ENCODE measurements at places on chromosomes 2 and 18. TPM values are rescaled to one million over a fixed set of nuclear protein-coding genes. Genes with fewer than 3 reads are reported as not detected.

DNA sequence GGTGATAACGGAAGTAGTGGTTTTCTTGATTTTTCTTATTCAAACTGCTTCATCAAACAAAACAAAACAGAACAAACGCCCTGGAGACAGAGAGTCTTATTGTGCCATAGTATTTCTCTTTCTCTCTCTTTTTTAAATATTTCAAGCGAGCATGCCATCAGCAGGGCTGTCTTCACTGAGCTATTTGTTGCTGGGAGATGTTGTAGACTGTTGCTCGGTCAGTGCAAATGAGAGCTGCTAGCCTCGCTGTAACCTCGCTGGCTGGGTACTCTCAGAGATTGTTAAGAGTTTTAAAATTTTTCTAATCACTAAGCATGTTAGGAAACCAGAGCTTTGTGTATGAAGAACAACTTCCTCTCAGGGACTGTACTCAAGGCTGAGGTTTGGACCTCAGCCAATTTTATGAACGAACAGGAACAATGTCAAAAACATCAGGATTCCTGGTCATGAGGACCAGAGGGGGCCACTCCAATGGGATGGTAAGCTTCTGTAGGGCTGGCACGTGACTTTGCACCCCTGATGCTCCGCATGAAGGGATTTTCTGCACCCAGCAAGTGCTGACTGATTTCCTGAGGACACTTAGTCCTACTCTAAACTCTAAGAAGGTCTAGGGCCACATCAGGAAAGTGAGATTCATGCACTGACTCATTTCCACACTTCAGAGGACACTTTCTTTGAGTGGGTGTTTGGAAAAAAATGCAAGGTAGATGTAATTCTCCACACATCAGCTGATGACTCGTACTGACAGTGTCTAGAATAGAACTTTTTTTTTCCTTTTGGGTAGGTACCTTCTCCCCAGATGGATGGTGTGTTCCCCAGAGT is 59.8 kb upstream of the IL1R1 start:
- H3K36me3 ChIP-seq, result no peaks in the 10 kb centered on the region
- H3K27me3 ChIP-seq, result no peaks in the 10 kb centered on the region
- no peak overlapping the region for H3K27ac ChIP-seq
- DNase-seq, result no peak
- no peak overlapping the region for H3K4me3 ChIP-seq
- no peaks in the 10 kb centered on the region for H3K4me1 ChIP-seq

DNA sequence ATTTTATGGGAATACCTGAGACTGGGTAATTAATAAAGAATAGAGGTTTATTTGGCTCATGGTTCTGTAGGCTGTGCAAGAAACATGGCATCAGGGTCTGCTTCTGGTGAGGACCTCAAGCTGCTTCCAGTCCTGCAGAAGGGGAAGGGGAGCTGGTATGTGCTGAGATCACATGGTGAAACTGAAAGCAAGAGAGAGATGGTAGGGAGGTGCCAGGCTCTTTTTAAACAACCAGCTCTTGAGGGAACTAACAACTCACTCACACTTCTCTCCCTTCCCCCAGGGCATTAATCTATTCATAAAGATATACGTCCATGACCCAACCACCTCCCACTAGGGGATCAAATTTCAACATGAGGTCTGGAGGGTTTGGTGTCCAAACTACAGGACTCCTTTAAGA is 40.1 kb downstream of the AGPS start:
- H3K27ac ChIP-seq, result no peak overlapping the region
- no peak for DNase-seq
- H3K4me1 ChIP-seq, result no peaks in the 10 kb centered on the region

DNA sequence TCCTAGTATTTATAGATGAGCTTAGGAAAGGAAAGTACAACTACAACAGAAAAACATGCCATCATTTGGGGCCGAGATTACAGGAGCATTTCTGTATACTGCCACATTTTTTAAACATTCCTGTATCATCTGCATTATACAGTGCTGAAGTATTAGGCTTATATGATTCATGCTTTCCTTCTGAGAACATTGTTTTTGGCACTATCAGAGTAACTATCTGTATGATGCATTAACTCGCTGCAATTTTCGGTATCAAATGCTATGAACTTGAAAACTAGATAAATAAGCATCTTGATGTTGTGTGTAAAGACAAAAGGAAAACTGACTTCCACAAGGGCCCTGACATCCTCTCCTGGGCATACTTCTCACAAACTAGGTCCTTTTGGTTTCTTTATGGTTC is 102.0 kb downstream of the RIT2 start:
- no peaks in the 10 kb centered on the region for H3K4me1 ChIP-seq
- no peak overlapping the region for H3K4me3 ChIP-seq
- no peak for DNase-seq
- no peak overlapping the region for H3K27ac ChIP-seq
- H3K36me3 ChIP-seq, result no peaks in the 10 kb centered on the region
- H3K27me3 ChIP-seq, result no peaks in the 10 kb centered on the region

- no peaks in the 10 kb centered on the region for H3K27me3 ChIP-seq
- H3K4me3 ChIP-seq, result no peak overlapping the region
- peak; percentile 3 for DNase-seq
- no peaks in the 10 kb centered on the region for H3K4me1 ChIP-seq
- H3K27ac ChIP-seq, result no peak overlapping the region
- H3K36me3 ChIP-seq, result no peaks in the 10 kb centered on the region
Measured at GRCh38 chr2:4604767-4605166, 901.4 kb downstream of the DCDC2C start.

DNA sequence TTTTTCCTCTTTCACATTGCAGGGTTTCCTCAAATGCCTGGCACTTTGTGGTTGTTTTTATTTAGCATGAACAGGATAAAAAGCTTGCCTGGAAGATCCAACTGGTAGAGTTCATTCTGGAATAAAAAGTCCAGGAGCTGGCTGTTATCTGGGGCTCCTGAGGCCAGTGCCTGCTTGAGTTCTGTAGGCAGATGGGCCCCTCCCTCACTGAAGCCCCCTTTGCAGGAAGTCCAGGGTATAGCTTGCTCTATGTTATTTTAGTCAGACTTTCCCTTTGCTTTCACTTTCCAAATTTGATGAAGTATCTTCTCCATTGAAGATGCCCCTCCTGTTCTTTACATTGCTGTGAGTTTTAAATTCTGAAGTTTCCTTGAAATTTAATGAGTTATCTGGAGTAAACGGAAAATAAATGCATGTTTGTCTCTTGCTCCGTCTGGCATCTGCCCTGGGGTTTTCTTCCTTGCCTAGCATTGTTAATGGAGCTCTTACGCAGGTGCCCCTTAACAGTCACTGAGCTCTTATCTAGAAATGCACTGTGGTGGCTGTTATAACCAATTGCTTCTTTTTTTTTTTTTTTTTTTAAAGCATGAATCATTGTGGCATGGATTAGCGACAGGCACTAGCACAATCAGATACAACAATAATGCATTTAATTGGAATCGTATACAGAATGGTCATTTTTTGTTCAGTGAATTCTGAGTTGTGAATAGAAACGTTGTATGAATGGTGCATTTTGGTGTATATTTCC is 27.0 kb upstream of the LPIN1 start:
- peaks cover 5% of the 10 kb centered on the region for H3K4me1 ChIP-seq
- no peaks in the 10 kb centered on the region for H3K36me3 ChIP-seq
- no peaks in the 10 kb centered on the region for H3K27me3 ChIP-seq
- no peak overlapping the region for H3K4me3 ChIP-seq

GRCh38 chr2:161344692-161345091 is 36.5 kb downstream of the PSMD14 start:
- no peak for DNase-seq
- no peaks in the 10 kb centered on the region for H3K27me3 ChIP-seq
- H3K4me3 ChIP-seq, result no peak overlapping the region
- H3K36me3 ChIP-seq, result peaks cover 7% of the 10 kb centered on the region
- no peak overlapping the region for H3K27ac ChIP-seq

The ZFAND2B gene
- total RNA-seq, result 13.6 TPM

The BUB1 gene
- 266 TPM for total RNA-seq

The ALPG gene
- not detected for total RNA-seq

- no peak overlapping the region for H3K27ac ChIP-seq
- no peak for DNase-seq
- H3K4me3 ChIP-seq, result no peak overlapping the region
- no peaks in the 10 kb centered on the region for H3K27me3 ChIP-seq
Measured at GRCh38 chr2:217707131-217707611, 295.6 kb downstream of the TNS1 start.

DNA sequence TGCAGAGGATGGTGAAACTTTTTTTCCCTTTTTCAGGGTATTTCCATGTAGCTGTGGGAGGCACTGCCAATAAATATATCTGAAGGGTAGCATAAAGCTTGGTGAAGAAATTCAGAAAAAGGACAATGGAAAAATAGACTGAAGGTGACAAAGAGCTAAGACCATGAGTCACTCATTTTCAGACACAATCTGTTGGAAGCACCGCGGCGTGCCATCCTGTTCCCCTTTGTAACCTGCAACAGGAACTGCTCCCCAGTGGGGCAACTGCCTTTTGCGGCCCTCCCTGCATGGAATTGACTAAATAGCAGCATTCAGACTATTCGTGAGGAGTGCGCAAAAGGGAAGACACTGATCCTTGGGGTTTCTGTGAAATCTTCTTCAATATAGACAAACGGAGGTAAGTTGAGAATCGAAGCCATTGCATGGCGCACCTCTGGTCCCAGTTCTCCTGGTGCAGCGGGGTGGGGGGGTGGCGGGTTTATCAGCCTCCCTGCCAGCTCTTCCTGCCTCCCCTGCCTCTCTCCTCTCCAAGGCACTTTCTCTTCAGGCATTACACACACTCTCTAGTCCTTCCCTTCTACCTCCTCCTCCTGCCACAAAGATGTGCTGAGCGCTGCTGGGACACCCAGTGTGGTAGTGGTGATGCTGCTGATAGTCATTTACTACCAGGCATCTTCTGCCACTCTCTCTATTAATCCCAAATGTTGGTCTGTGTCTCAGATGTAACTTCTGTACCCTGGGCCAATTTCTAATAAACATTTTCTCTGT is 126.2 kb upstream of the TMEM200C start:
- no peak overlapping the region for H3K27ac ChIP-seq
- H3K36me3 ChIP-seq, result no peaks in the 10 kb centered on the region
- no peak overlapping the region for H3K4me3 ChIP-seq
- no peak for DNase-seq
- peaks cover 11% of the 10 kb centered on the region for H3K4me1 ChIP-seq

GRCh38 chr18:69495338-69495737 is 94.7 kb downstream of the DOK6 start:
- H3K27me3 ChIP-seq, result no peaks in the 10 kb centered on the region
- no peaks in the 10 kb centered on the region for H3K36me3 ChIP-seq
- H3K4me1 ChIP-seq, result no peaks in the 10 kb centered on the region
- DNase-seq, result no peak

GRCh38 chr2:96683307-96683706 is 40.7 kb downstream of the FER1L5 start:
- H3K4me3 ChIP-seq, result no peak overlapping the region
- DNase-seq, result no peak
- H3K36me3 ChIP-seq, result no peaks in the 10 kb centered on the region
- no peaks in the 10 kb centered on the region for H3K27me3 ChIP-seq
- H3K4me1 ChIP-seq, result peaks cover 14% of the 10 kb centered on the region

GRCh38 chr18:77063260-77063659 is 69.3 kb downstream of the MBP start:
- H3K4me3 ChIP-seq, result no peak overlapping the region
- H3K27me3 ChIP-seq, result peaks cover 6% of the 10 kb centered on the region
- H3K27ac ChIP-seq, result no peak overlapping the region

The SETBP1 gene
- total RNA-seq, result 12.0 TPM

DNA sequence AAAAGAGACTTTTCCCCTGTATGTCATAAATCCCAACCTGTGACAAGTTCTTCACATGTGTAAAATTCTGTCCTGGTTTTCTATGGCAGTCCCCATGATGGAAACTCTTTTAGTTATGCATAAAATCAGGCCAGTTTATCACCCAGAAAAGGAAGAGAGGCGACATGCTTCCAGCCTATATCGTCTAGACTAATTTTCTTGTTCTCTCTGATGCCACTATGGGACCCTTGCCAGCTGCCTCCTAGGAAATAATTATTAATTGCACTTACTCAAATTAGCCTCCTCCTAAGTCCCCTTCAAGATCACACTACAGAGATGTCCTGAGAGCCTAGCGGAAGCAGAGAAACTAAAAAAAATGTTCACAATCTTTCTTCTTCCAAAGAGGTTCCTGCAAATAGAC is 722.4 kb downstream of the NRXN1 start:
- no peaks in the 10 kb centered on the region for H3K27me3 ChIP-seq
- peaks cover 8% of the 10 kb centered on the region for H3K4me1 ChIP-seq
- no peak for DNase-seq
- H3K36me3 ChIP-seq, result no peaks in the 10 kb centered on the region
- H3K27ac ChIP-seq, result no peak overlapping the region

- no peak for DNase-seq
- no peak overlapping the region for H3K27ac ChIP-seq
- H3K4me3 ChIP-seq, result no peak overlapping the region
- no peaks in the 10 kb centered on the region for H3K36me3 ChIP-seq
- no peaks in the 10 kb centered on the region for H3K27me3 ChIP-seq
Measured at GRCh38 chr2:220847589-220847988, 724.5 kb downstream of the EPHA4 start.

DNA sequence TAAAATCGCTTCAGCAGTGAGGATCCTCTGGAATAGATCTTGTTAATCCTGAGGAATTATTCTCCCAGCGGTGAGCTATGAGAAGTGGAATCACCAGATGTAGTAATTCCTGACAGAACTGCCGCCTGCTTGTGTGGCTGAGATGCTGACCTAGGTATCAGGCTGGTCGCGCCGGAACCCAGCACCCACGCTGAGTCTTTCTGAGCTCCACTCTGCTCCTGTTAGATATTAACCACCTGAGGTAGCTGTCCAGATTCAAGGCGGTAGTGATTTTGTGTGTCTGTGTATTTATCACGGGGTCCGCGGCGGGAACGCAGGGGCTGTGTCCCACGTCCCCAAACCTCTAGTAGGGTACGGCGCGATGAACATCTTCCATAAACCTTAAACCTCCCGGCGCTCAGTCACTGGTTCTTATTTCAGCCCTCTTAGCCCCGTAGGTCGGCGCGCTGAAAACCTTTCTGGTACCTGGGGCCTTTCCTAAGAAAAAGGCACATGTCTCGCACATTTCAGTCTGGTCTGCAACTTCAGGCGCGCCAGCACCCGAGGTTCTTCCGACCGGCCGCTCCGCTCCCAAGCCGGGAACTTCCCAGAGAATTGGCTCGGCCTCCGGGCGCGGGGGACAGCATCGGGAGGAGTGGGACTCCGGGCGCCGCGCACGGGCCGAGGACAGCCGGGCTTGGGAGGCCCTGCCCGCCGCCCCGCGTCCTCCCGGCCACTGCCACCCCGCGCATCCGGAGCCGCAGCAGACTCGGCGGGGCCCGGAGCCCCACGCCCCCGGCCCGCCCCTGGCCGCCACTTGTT is 542 bp upstream of the CNNM3 start:
- no peak overlapping the region for H3K27ac ChIP-seq
- DNase-seq, result peak; percentile 46
- peak overlapping the region; percentile 74 for H3K4me3 ChIP-seq
- H3K36me3 ChIP-seq, result no peaks in the 10 kb centered on the region

The C2orf78 gene
- 0.06 TPM for total RNA-seq

DNA sequence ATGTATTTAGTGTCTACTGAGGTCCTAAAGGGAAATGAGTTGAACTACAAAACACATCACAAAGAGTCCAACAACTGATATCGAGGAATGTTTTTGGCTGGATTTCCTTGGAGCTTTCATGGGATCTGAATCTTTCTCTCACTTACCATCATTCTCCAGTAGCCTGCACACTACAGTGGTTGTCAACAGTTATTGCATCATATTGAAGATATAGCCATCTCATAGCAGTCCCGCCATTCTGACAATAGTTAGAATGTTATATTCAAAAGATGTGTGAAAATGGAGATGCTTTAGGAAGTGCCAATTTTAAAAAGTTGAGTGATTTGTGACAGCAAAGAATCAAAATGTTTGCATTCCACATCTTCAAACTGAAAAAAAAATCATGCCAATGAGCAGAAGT is 186.8 kb downstream of the DSC3 start:
- no peaks in the 10 kb centered on the region for H3K4me1 ChIP-seq
- H3K36me3 ChIP-seq, result no peaks in the 10 kb centered on the region
- no peaks in the 10 kb centered on the region for H3K27me3 ChIP-seq
- no peak overlapping the region for H3K4me3 ChIP-seq

The EMILIN2 gene
- 2.2 TPM for total RNA-seq
